ENCODE measurements at places on chromosomes 6 and 20. TPM values are rescaled to one million over a fixed set of nuclear protein-coding genes. Genes with fewer than 3 reads are reported as not detected.

Gene MTFR2
- total RNA-seq, result 15.0 TPM

Gene SLC32A1
- not detected for total RNA-seq

Gene DNAH8
- 0.11 TPM for total RNA-seq

Gene BACH2
- total RNA-seq, result 65.8 TPM

Gene NNAT
- total RNA-seq, result 0.58 TPM

Gene DNMT3B
- 4.9 TPM for total RNA-seq

- DNase-seq, result no peak
These were observed 24.4 kb upstream of the FKBP1A start for GRCh38 chr20:1417273-1417672.

GRCh38 chr6:16727996-16728395 lies 33.3 kb downstream of the ATXN1 start:
- no peak for DNase-seq

DNA sequence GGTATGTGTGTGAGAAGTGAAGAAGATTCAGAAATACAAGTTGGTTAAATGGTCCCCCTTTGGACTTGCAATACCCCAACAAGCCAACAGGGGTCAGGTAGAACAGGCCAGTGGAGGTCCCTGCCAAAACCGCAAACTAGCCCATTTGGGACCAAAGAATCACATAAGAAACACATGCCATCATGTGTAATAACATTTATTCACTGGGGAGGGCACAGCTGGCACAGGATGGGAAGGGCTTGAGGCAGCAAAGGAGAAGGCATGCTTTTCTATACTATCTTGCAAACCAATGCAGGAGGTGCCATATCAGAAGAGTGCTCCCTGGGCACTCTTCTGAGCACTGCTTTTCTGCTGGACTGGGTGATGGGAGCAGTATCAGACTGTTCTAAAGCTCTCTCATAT lies 116.1 kb upstream of the TRAF3IP2 start:
- DNase-seq, result no peak

DNA sequence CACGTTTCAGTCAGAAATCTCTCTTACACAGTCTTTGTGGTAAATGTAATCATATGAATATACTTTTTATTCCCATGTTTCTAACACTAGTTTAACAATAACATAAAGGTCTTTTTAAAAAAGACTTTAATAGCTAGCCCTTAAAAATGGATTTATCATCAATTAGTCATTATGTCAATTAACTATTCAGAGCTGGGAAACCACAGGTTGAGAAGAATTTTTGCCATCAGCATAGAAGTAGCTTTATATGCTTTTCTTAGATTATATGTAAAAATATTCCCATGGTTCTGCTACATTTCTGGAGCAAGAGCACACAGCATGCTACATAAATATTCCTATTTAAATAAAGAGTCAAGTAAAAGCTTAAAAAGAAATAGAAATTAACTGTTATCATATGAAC lies 35.5 kb downstream of the ASCC3 start:
- DNase-seq, result no peak

DNA sequence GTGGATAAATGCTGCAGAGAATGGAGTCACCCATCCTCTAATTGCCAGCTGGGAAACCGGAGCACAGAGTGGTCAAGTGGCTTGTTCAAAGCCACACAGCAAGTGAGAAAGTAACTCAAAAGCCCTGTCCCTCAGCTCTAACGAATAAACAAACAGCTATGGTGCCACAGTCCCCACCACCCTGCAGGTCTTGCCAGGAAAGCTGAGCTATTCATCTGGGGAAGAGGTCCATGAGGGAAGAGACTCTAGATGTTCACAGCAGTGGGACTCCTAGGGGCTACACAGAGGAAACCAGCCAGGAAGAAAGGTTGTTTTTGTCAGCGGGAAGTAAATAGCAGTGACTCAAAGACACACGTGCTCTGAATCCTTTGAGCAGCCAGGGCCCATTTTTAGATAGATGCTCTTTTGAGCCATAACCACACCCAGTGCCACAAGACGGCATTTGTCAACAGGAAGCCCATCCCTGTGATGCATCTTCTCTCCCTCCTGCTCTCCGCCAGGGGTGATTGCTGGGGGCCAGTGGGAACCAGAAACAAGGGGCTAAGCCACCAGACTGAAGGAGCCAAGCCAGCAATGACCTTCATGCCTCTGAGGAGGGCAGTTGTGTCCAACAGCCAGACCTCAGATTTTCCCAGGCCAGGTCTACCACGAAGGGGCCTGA lies 32.4 kb upstream of the TCP11 start:
- no peak for DNase-seq

- no peak for DNase-seq
These were observed 75.0 kb downstream of the SYCP2L start for GRCh38 chr6:10961837-10962236.
